ENCODE measurements at places on chromosomes 6 and 20.
A peak's percentile ranks its signal among the peaks of the same experiment; 100 is the strongest.

DNA sequence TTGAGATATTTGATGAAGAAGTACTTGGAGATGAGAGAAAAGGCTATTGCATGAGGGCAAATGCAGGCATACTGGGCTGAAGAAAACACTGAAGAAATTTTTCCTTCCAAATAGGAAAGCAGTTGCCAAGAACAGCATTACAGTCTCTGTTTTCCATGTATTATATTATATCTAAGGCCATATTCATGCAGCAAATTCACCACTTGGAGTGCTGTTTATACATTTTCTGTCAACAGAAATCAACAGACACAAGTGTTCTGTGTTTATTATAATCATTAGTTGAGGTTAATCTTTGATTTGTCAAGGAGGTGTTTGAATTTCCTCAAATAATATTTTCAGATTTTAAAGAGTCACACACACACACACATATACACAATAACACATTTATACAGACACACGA is 268.8 kb upstream of the PLCB4 start:
- no peak for DNase-seq

GRCh38 chr6:54768494-54768893 is 78.1 kb upstream of the FAM83B start:
- DNase-seq, result no peak

GRCh38 chr20:64036346-64037198 is 590 bp downstream of the C20orf204 start:
- DNase-seq, result no peak

DNA sequence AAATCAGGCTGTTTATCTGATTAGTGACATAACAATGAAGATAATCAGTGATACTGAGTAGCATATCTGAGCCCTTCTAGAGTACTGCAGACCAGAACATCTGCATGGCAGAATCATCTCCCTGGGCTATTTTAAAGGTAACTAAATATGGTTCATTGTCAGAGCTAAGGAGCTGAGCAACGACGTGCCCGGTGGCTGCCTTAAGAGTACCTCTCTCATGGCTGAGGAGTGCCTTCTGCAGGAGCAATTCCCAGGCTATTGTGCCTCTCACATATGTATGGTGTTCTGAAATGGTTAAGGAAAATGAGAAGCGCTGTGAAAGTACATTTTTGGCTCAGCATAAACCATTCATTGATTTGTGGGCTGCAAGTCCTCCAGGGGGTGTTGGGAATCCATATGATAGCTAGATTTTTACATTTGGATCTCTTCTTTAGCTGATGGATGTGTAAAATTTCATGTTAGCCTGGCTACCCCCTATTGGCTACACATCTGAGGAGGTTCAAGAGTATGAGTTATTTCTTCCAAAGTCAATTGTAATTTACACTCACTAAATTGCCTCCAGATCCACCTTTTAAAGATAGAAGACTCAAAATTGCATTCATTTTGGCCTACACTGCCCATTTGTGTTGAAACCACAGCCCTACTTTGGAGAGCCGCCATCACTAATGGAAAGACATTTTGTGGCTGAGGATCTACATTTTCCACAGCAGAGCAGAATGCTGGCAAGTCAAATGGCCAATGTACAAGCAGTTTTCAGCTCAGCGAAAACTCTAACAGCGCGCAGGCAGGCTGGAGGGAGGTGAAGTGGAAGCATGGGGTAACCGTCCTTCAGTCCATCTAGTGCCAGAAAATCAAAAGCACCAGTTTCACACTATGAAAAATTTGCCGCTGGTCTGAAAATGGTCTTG is 198.0 kb downstream of the SIM1 start:
- peak; percentile 7 for DNase-seq

DNA sequence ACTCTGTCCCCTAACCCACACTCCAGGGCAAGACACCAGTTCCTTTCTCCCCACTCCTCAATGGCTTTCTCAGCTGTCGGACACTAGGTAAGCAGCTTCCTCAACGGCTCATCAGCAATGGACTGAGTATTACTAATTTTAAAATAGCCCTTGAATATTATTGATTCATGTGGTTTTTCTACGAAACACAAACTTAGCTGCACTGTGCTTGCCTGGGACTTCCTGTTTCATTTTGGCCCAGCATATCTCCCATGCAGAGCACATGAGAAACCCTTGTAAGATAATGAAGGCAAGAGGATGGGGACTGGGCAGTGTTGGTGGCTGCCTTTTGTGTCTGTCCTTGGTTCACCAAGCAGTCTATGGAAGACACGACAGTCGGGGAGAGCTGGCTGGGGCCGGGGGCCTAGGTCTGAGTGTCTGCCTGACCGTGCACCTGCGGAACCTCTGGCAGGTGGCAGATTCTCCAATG is 48.9 kb downstream of the RNASET2 start:
- no peak for DNase-seq

GRCh38 chr6:21050935-21051334 is 516.7 kb downstream of the CDKAL1 start:
- DNase-seq, result no peak

DNA sequence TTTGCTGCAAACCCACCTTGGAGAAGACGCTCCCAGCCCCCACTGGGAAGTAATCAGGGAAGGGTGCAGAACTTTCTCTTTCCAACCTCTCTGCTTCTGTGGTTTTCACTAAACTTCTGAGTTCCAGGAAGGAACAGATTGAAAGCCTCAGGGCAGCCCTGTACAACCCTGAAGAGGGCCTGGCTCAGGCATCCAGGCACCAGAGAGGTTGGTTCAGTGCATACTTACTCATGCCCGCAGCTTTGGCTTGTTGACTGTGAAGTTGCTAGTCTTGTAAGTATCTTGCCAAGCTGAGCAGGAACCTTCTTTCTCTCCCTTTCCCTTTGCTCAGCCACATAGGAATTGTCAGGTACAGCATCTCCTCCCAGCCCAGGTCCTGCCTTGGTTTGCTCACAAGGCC is 272.2 kb upstream of the FOXQ1 start:
- no peak for DNase-seq

Measured in HAP-1 (cell line).